ENCODE measurements at places on chromosomes 3 and 15.

- H3K27me3 ChIP-seq, result no peaks in the 10 kb centered on the region
- H3K4me1 ChIP-seq, result peaks cover 77% of the 10 kb centered on the region
- H3K4me3 ChIP-seq, result no peak overlapping the region
- peaks cover 66% of the 10 kb centered on the region for H3K36me3 ChIP-seq
- peak overlapping the region; percentile 18 for H3K27ac ChIP-seq
These were observed 202.6 kb downstream of the KLHL25 start for GRCh38 chr15:85592148-85592547.

DNA sequence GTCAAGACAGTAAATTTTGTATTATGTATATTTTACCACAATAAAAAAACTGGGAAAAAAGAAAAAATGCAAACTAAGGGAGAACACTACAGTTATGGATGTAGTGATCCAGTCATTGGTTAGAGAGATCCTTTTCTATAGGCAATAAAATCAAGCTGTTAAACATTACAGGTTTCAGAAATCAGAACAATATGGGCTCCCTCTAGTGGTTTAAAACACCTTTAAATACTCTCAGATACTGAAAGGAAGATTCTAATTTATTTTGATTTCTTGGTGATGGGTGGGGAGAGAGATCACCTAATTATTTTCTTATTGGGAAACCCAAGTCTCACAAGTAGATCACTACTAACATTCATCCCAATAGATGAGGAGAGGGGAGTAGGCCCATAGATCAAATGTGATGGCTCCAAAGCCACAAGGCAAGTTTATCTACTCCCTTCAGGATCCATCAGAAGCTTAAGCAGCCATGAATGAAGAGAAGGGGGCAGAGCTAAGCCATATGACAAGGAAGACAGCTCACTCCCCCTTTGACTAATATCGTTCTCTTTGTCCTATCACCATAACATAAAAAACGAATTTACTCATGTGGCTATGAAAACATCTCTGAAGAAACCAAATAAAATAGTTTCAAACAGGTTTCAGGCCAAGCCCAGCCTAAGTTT is 118.6 kb downstream of the ANO10 start:
- no peak for DNase-seq
- H3K4me3 ChIP-seq, result no peak overlapping the region
- H3K27me3 ChIP-seq, result no peaks in the 10 kb centered on the region
- peaks cover 76% of the 10 kb centered on the region for H3K4me1 ChIP-seq
- H3K36me3 ChIP-seq, result no peaks in the 10 kb centered on the region
- no peak overlapping the region for H3K27ac ChIP-seq

GRCh38 chr15:33009603-33010002 is 184.9 kb downstream of the FMN1 start:
- no peak overlapping the region for H3K4me3 ChIP-seq
- H3K27ac ChIP-seq, result no peak overlapping the region
- H3K27me3 ChIP-seq, result peaks cover 7% of the 10 kb centered on the region
- peaks cover 56% of the 10 kb centered on the region for H3K4me1 ChIP-seq

- peaks cover 26% of the 10 kb centered on the region for H3K4me1 ChIP-seq
- H3K4me3 ChIP-seq, result no peak overlapping the region
- peaks cover 10% of the 10 kb centered on the region for H3K36me3 ChIP-seq
These were observed 6.7 kb downstream of the CEP70 start for GRCh38 chr3:138587374-138587773.

Data from activated T-cell treated with anti-CD3 and anti-CD28 coated beads, Interleukin-2, amount 50 U/mL, for 24 hours (primary cell).